ENCODE measurements at places on chromosomes 2 and 18.

DNA sequence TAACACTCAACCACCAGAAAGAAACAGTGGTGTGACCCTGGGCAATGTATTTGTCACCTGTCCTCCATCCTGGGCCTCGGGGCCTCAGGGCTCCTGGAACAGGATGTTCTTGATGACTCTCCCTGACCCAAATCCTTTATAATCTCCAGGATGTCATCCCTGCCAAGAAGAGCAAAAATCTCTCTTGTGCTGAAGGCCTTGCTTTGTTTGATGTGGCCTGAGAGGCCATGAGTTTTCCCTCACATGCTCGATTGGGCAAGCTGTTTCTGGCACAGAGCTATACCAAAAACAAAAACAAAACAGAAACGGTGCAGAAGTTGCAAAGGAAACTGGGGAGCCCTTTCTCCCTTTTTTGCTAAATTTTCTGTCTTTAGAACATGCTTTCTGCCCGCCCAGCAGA is 35.7 kb upstream of the ST3GAL5 start:
- no peak for DNase-seq

DNA sequence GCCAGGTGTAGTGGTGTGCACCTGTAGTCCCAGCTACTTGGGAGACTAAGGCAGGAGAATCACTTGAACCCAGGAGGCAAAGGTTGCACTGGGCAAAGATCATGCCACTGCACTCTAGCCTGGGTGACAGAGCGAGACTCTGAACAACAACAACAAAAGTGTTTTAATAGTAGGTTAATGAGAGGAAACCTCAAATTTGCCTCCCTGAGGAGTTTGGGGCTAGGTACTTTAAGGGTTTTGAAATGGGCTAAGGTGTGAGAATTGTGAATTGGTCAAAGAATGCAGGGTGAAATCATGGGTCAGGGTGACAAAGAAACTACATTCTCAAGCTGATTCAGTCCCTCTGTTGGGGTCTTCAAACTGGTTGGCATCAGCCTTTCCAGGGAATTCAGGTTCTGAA is 60.7 kb upstream of the BOD1L2 start:
- DNase-seq = no peak

DNA sequence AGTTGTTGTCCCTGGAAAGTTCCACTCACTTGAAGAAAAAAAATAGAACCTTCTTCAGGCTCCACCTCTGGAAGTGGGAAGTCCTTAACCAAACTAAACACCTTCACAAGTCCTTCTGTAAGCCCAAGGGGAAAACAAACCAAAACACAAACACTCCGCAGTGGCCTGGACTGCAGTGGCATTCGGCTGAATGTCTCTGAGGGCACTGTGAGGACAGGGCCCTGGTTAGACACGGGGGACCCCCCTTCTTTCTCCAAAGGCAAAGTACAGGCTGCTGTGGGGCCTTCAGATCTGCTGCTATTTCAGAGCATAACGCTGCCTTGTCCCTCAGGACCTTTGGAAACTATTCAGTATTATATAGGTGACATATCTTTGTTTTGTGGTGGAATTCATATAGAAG is 28.1 kb downstream of the FOSL2 start:
- no peak for DNase-seq

DNA sequence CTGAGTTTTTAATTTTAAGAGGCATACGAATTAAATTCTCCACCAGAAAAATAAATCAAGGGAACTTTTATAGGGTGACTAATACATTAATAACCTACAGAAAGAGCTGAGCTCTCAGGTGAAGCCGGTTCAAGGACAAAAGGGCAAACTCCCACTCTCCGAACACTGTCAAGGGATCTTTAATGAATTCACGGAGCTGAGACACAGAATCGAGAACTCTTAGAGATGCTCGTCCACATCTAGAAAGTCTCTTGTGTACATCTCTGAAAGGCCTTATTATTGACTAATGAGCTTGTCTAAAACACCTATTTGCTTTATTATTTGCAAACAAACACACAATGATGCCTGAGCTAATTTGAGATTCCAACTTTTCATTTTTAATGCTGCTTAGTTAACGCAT is 33.3 kb upstream of the PIK3C3 start:
- no peak for DNase-seq

DNA sequence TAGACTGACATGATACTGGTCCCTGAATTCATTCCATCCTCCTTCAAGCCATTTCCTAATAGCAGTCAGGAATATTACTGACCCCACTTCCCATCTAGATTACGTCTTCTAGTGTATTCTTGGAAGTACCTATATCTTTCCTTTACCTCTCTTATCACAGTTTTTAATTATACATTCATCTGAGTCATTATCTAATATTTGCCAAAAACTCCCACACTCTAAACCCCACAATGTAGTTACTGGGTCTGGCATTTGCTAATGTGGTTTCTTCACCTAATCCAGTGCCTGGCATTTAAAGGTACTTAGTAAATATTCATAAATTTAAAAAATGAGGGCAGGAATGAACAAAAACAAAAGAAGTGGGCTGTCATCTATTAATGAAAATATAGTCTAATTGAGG is 441.8 kb upstream of the SETBP1 start:
- DNase-seq = no peak

- no peak for DNase-seq
These were observed 2.0 kb upstream of the CXCR4 start for GRCh38 chr2:136119717-136120675.

DNA sequence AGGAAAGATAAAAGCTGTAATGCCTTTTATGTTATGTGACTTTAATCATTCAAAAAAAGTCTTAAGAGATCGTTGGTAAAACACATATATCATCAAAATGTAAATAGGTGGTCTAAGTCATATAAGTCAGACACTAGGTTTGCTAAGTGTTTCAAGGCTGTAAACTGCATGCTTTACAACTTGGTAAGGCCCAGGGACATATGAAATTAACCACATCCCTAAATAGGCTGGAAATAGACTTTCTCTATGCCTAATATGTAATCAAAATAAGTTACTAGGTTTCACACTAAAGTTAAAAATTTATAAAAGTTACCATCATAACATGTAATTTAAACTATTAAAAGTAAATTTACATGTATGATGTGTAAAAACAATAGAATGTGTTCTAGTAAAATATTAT is 946.3 kb upstream of the LRATD1 start:
- DNase-seq = no peak

DNA sequence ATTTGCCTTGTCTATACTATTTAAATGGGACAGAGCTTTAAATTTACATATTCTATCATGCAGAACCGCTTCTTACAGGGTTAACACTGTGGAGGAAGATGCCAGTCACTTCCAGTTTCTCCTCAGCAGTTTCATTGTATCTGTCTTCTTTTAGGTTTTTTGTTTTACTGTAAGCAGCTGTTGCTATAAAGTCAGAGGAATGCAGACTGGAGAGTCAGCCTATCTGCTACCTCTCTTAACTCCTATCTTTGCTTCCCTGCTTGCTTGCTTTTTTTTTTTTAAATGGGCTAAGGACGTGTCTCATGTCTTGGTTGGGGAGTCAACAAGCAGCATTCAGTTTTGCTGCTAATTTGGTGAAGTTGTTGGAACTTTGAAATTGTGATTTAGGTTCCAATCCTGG is 8.9 kb downstream of the EPC2 start:
- DNase-seq = no peak

GRCh38 chr2:225502971-225503370 is 103.5 kb downstream of the NYAP2 start:
- DNase-seq = no peak

DNA sequence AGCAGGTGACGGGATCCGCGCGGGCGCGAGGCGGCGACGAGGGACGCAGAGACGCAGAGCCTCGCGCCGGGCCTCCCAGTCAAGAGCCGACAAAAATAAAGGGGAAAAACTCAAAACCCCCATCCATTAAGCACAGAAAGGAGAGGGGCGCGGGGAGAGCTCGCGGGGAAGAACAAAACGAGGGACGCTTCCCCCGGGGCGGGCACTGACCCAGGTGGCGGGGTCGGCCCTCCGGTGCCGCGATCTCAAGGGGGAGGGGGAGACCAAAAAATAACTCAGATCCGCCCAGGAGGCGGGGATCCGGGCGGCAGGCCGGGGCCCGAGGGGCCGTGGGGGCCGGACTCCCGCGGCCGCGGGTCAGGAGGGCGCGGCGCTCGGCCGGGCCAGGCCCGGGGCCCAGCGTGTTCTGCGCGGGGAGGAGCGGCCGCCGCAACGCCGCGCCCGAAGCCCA is 597 bp downstream of the RNF103 start:
- DNase-seq = peak; percentile 23

DNA sequence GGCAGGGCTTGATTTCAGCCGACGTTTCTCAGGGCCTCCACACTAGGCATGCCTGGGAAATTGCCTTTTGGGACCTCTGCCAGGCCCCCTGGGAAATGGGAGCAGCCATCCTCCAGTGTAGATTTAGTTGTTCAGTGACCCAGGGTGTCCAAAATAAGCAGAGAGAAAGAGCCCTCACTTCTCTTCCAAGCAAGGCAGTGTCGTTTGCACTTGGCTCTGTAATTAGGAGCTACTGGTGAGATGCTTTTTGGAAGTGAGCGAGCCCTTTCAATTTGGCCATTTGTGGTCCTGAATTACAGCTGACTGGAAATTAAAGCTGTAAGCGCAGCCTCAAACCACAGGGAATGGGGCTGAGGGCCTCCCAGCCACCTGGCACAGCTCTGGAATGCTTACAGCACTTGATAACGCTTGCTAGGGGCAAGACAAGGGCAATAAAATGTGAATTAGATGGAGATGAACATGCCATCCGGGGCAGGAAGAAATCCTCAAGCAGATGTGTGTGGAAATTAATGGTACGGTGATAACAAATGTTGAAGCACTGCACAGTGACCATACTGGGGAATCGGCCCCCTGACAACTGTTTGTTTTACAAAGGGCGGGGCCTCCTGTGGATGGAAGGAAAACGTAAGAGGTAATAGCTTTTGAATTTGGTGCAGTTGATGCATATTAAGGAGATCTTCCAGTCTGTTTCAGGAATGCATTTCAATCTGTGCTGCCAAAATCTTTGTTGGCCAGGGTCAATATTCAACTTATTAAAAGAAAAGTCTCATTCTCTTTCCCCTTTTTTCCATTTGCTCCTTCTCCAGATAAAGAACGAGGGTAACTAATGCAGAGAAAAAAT is 173.1 kb downstream of the UXS1 start:
- no peak for DNase-seq

GRCh38 chr2:218471982-218472381 is 53.1 kb downstream of the VIL1 start:
- DNase-seq = no peak

DNA sequence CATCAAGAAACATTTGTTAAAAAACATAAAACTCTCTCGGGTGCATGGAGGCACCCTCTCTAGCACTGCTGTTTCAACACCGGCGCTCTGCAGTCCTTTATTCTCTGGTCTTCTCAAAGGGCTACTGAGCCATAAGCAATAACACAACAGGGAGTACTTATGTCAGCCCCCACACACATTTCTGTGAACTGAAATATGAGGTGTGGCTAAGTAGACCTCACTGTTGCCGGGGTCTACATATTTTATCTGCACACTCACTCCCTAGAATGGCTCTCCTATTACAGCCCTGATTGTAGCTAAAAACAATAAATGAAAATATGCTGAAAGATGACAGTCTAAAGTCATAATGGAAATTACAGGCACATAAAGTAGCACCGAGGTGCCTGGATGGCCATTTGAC is 235.1 kb downstream of the GRB14 start:
- DNase-seq = no peak

GRCh38 chr2:11264818-11265217 is 79.6 kb downstream of the ROCK2 start:
- no peak for DNase-seq

- DNase-seq = no peak
These were observed 49.3 kb downstream of the NRP2 start for GRCh38 chr2:205731583-205731981.

DNA sequence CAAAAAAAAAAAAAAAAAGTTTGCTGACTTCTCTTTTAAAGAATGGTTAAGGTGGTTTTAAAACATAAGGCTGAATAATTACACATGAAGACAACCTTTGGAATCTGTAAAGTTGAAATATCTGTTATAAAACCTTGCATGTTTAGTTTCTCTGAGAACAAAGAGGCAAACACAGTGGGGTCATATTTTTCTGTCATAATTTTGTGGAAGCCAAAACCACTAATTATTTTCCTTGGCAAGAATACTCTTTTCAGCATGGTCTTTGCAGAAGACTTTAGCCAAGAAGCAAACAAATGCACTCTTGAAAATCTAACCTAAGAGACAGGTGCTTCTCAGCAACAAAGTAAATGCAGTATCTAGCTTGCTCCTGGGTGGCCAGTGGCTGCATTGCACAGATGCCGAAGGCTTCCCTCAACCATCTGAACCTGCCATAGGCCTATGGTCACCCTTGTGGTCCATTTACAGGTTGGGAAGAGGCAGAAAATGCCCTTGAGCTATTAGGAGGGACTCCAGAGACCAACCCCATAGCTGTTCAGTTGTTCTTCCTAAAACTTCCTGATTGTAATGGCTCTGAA is 44.8 kb downstream of the ZAP70 start:
- no peak for DNase-seq

GRCh38 chr2:114546531-114546930 is 104.1 kb downstream of the DPP10 start:
- no peak for DNase-seq

DNA sequence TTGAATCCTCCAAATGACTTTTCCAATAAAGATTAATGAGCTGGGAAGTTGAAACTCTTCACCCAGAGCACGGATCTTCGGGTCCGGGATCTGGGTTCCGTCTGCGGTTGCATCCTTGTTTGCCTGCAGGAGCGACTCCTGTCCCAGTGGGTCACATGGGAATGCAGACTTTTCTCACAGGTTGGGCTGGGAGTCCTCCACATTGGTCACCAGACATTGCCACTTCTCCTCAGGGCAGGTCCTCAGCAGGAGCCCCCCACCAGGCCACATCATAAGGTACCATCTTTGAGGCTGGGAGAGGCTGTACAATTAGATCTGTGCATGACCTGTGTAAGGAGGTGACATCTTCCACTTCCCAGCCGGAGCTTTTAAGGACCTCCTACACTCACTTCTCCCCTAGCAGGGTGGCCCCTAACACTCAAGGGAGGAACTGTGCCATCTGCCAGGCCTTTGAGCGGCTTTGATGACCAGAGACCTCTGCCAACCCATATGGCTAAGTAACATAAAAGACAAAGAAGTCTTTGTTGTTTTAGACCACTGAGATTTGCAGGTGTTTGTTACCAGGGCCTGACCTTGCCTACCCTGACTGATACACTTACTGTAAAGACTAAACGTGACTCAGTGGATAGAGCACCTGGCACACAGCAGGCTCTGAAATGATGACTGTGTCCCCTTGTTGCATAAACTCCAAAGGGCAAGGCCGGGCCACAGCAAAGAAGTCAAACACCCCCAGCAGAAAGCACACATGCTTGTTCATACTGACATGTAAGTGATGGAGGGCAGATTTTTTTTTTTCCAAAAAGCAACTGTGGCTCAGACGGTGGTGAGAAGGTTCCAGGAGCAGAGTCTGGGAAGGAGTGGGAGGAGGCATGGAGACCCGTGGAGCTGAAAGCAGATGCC is 7.9 kb upstream of the TEX51 start:
- DNase-seq = no peak

- no peak for DNase-seq
These were observed 247.7 kb upstream of the REV1 start for GRCh38 chr2:99737537-99737936.

- DNase-seq = no peak
These were observed 186.8 kb downstream of the RDH14 start for GRCh38 chr2:18373664-18374063.

Measured in NCI-H774 (cell line).